ENCODE measurements at places on chromosomes 2 and 18.

- H3K4me3 ChIP-seq: peak overlapping the region; percentile 86
- no peaks in the 10 kb centered on the region for H3K27me3 ChIP-seq
- H3K4me1 ChIP-seq: peaks cover 27% of the 10 kb centered on the region
- peaks cover 25% of the 10 kb centered on the region for H3K36me3 ChIP-seq
These were observed 757 bp downstream of the HDHD2 start for GRCh38 chr18:47149457-47150028.

- H3K27me3 ChIP-seq: no peaks in the 10 kb centered on the region
- H3K27ac ChIP-seq: no peak overlapping the region
These were observed 236.0 kb upstream of the SPHKAP start for GRCh38 chr2:228417526-228417925.

- no peak overlapping the region for H3K27ac ChIP-seq
- H3K4me3 ChIP-seq: no peak overlapping the region
- peaks cover 43% of the 10 kb centered on the region for H3K4me1 ChIP-seq
- H3K27me3 ChIP-seq: no peaks in the 10 kb centered on the region
These were observed 49.8 kb upstream of the IL1RL1 start for GRCh38 chr2:102261467-102262135.

DNA sequence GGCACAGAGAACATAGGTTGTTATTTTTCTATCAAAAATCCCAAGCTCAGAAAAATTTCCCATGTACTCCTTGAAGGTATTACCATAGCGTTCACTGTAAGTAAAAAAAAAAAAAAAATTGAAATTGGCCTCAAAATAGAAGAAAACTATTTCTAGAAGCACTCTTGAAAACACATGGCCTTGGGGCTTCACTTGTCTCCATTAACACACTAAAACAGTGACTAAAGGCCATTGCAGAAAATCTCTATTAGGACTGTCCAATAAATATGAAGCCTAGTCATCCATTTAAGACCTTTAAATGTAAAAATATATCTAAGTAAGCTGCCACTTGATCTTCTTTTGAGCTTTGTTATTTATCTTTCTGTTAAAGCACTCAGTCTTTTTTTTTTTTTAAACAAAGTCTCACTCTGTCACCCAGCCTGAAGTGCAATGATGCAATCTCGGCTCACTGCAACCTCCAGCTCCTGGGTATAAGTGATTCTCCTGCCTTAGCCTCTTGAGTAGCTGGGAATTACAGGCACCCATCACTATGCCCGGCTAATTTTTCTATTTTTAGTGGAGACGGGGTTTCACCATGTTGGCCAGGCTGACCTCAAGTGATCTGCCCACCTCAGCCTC lies 35.8 kb downstream of the CCDC68 start:
- no peak for DNase-seq
- H3K27ac ChIP-seq: no peak overlapping the region
- no peaks in the 10 kb centered on the region for H3K36me3 ChIP-seq
- H3K4me3 ChIP-seq: no peak overlapping the region
- H3K4me1 ChIP-seq: no peaks in the 10 kb centered on the region
- H3K27me3 ChIP-seq: no peaks in the 10 kb centered on the region

DNA sequence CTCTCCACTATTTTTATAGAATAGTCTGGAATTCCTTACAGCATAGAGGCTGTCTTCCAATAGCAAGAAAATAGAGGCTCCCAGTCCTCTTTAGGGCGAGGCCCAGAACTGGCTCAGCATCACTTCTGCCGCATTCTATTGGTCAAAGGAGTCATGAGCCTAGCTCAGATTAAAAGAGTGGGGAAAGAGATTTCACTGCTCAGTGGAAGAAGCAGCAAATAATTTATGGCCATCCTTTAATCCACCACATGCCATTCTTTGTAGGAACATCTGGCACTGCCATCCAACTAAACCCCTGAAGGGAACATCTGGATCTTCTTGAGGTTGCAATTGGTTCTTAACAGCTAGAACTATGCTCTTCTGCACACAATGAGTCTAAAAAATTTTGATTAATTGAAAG lies 43.4 kb upstream of the NEUROD1 start:
- H3K36me3 ChIP-seq: no peaks in the 10 kb centered on the region
- H3K4me3 ChIP-seq: no peak overlapping the region
- DNase-seq: no peak
- no peak overlapping the region for H3K27ac ChIP-seq
